Astrocyte of the cerebellum (primary cell): ENCODE measurements at places on chromosomes 2 and 18.

DNA sequence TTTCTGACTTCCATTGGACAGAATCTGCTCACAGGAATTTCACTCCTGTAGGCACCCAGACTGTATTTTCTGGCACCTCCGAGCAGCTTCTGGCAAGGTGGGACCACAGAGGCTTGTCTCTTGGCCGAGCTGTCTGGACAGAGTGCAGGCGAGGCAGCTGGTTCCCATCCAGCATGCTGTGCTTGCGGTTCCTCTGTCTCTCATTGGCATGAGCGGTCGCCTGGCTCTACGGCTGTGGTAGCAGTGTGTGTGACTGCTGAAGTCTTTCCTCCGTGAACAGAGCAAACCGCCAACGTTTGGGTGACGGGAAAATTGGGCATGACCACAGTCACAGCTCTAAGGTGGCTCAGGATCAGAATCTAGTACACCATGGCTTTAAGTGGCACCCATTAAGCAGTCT lies 411.7 kb upstream of the NETO1 start:
- DNase-seq: no peak

DNA sequence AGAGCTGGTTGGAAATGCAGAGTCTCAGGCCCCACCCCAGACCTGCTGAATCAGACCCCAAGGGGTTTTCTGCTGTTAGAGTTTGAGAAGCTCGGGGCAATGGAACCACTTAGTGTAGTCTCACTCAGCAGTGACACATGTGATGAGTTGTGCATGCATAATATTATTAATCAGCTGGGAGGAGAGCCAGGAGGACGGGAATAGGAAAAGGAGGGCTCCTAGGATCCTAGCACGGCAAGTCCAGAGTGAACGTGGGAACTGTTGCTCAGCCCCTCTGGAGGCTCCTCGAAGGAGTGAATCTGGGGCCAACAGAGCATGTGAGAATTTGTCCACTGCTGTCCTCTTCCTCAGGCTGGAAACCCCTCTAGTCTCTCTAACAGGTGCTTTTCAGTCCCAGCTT lies 87.1 kb downstream of the HS1BP3 start:
- no peak for DNase-seq

DNA sequence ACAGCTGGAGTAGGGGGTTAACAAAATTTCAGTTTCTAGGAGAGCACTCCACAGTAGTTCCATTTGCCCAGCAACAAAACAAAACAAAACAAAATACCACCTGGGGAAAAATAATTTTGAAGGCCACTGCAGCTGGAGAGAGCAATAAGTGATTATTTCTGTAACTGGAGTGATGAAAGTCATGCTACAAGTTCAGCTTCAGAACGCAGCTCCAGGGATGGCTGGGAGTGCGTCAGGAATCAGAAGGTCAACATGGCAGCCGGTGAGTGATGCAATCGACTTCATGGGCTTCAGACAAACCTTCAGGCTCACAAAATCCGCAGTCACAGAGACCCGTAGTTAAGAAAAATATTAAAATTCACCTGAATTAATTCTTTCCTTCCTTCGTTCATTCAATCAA lies 41.0 kb downstream of the ABHD3 start:
- no peak for DNase-seq

DNA sequence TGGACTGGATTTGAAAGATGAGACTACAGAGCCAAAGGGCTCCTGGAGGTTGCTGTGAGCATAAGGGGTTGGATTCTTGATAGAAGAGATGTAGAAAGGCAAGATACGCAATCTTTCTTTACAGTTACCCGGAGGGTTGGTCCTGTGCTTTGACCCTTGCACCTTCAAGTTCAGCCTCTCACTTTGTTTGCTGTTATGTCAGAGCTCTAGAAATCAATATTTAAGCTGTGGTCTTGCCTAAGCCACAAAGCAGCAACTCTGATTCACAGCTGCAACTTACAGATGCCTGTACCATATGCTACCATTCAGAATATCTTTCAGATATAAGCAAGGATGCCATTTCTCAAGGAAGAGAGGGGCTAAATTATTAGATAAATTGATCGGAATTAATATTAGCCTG lies 943.1 kb upstream of the LRRTM1 start:
- DNase-seq: no peak

DNA sequence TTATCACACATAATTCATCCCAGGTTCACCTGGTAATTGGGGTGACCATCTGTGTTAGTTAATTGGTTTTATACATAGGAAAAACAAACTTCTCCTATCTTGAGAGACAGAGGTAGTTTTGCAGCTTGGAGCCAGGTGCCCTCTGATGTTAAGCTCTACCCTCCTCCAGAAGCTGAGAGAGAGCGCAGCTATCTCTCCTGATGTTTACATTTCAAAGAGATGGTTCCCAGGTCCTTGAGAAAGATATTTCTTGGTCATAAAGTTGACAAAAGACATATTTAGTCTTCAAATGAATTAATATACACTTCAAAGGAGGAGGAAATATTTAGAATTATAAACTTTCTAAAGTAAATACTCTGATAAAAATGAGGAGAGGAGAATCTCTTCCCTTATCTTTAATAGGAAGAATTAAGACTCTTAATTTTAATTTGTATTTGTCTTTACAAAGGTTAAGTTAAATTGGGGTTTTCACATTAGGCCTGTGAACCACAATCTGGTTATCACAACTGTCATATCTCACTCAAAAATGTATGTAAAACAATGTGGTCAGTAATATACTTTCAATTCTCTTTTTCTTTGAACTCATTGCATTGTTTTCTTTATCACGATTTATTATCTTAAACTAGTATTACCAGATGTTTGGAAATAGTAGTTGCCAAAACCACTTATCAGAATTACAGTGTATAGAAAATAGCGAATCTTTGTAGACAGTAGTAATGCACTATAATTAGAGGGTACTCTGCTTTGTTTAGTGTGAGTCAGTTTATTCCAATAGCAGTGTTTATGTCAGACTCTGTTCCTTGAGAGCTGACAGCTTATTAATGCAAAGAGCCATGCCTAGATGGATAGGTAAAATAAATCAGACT lies 26.8 kb downstream of the SERPINB4 start:
- no peak for DNase-seq

DNA sequence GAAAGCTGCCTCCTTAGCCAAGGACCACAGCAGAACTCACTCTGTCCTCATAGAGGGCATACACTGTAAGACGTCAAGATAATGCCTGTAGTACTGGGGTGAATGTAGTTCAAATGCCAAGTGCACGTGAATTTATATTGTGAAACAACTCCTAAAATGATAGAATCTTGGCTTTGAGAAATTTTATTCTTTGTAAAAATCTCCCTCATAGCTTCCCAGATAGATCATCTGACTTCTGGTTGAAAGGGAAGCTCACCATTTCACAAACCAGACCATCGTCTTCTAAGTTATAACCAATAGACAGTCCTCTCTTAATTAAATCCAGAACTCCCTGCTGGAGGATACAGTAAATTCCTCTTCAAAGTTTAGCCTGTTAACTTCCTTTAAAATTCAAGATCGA lies 110.9 kb upstream of the MSTN start:
- no peak for DNase-seq
